T-helper 2 cell treated with Interferon-gamma antibody and Interleukin-4, amounts not matched to agents 5 μg/mL and 100 μg/mL, for 36 hours (primary cell): ENCODE measurements at places on chromosomes 2 and 18.

DNA sequence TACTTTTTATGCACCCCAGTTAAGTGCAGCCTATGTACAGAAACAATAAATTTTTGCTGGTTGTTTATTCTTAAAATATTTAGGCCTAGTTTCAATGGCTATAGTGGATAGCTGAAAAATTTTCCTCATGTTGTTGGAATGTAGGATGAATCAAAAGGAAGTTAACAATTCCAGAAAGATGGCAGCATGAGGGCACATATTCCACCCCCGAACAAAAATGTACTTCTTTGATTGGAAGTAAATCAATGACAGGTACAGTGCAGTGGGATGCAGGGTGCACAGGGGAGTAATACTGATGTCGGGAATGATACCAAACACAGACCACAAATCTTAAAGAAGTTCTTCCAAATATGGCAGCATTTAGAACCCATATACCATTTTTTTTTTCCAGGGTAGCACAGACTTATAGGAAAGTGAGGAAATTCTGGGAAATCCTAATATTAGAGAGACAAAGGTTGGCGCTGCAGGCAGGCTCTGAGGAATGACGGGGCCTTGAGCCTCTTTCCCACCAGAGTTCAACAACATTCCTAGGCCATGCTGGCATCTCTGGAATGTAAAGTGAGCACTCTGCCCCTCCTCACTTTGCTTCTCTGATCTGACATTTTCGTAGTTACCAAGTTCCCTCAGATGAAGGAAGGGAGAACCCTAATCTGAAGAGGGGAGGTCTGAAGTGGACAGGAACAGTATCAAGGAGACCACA is 36.6 kb upstream of the IKZF2 start:
- H3K27me3 ChIP-seq = peaks cover 4% of the 10 kb centered on the region
- no peaks in the 10 kb centered on the region for H3K36me3 ChIP-seq
- no peak overlapping the region for H3K4me3 ChIP-seq
- no peak overlapping the region for H3K27ac ChIP-seq

GRCh38 chr2:120680136-120680761 is 55.4 kb upstream of the GLI2 start:
- peak; percentile 52 for DNase-seq
- H3K36me3 ChIP-seq = no peaks in the 10 kb centered on the region
- H3K4me1 ChIP-seq = no peaks in the 10 kb centered on the region
- peak overlapping the region; percentile 24 for H3K27ac ChIP-seq
- peaks cover 9% of the 10 kb centered on the region for H3K27me3 ChIP-seq

DNA sequence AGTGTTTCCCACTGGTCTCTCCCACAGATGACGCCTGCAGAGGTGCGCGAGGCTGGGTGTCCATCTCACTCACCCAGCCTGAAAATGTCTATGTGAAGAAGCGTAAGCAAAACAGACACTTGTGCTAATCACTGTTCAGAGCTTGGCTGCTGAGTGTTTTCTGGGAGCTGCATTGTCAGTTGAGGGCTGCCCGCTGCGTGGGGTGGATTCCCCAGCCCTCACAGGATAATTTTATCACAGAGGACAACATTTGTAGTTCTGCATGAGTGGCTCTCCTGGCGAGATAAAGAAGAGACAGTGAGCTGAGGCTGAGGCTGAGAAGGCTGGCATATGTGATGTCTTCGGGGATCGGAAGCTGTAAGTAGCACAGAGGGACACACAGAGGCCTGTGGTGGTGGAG is 16.2 kb upstream of the CAPN13 start:
- no peaks in the 10 kb centered on the region for H3K4me1 ChIP-seq
- H3K4me3 ChIP-seq = no peak overlapping the region
- DNase-seq = no peak
- H3K27me3 ChIP-seq = no peaks in the 10 kb centered on the region

- H3K4me1 ChIP-seq = no peaks in the 10 kb centered on the region
- no peak overlapping the region for H3K4me3 ChIP-seq
- H3K36me3 ChIP-seq = no peaks in the 10 kb centered on the region
Observed at GRCh38 chr2:150450765-150451164, 36.7 kb downstream of the RND3 start.

GRCh38 chr2:235511187-235511661 is 17.4 kb downstream of the AGAP1 start:
- DNase-seq = no peak
- H3K27me3 ChIP-seq = peaks cover 3% of the 10 kb centered on the region
- H3K27ac ChIP-seq = no peak overlapping the region
- no peak overlapping the region for H3K4me3 ChIP-seq
- H3K4me1 ChIP-seq = no peaks in the 10 kb centered on the region
